DMS 273 treated with DMSO at 0.1 percent for 48 hours (cell line): ENCODE measurements at places on chromosomes 1 and 21.

DNA sequence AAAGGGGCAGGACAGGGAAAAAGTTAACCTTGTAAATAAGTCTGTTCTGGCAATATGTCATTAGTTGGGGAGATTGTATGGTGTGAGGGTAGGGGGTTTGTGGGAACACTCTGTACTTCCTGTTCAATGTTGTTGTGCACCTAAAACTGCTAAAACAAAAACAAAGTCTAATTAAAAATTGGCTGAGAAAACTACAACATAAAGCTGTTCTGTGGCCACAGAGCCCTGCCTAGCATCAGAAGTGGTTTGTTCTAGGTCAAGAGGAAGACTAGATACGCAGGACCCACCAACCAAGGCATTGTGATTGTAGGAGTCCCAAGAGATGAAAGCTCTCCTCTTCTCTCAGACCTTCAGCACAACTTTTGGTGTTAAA is 81.0 kb upstream of the LRRC8D start:
- no peak for DNase-seq

DNA sequence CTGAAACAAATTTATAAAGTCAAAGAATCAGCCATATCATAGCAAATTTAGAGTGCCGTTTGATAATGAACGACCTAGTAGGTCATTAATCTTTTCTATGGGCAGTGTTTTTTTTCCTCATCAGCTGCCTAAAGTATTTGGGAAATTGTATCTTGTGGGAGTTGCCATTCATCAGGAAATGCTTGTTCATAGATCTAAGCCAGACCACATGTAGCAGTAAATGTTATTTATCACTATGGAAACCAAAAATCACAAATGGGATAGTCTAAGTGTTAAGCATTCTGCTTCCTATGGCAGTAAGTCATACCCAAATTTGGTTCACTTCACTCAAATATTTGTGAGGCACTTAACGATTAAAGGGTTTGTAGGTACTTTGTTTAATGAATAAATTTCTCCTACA is 52.9 kb downstream of the LRRC8D start:
- DNase-seq: no peak

GRCh38 chr1:183882335-183883167 is 77.6 kb downstream of the RGL1 start:
- no peak for DNase-seq

- no peak for DNase-seq
Observed at GRCh38 chr1:90044346-90044745, 49.4 kb downstream of the ZNF326 start.

DNA sequence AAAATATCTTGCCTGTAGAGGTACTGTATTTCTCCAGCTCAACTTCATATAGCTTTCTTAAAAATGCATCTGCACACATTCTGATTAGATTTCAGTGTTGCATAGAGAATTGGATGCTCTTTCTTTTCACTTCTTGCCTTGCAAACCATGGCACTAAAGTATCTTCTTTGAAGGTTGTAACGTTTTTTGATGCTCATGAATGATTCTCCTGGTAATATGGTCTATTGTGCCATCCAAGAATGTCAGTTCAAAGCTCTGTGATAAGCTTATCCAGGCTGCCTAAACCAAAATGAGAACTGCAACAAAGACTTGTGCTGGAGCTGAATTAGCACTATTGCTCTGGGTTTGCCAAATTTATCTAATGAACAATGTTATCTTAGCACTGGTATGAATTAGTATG is 1.9 kb downstream of the SGIP1 start:
- DNase-seq: no peak

DNA sequence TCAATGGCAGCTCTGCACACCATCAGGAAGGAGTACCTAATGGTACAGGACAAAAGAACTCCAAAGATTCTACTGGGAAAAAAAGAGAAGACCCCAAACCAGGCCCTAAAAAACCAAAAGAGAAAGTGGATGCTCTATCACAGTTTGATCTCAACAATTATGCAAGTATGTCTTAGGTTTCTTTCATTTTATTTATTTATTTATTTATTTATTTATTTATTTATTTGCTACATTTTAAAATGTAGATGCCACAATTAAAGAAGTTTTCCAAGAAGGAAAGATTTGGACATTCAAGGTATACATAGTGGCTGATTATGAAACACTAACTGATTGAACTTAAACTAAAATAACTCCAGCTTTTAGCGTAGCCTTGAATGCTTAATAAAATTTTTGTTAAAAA is 60.2 kb downstream of the PRRC2C start:
- no peak for DNase-seq

GRCh38 chr1:152115344-152115743 is at the start of gene TCHH:
Gene TCHH, minus strand, starts transcription at chr1:152115444. Its CDS starts 1,364 bp downstream, at chr1:152114080.
- DNase-seq: no peak

DNA sequence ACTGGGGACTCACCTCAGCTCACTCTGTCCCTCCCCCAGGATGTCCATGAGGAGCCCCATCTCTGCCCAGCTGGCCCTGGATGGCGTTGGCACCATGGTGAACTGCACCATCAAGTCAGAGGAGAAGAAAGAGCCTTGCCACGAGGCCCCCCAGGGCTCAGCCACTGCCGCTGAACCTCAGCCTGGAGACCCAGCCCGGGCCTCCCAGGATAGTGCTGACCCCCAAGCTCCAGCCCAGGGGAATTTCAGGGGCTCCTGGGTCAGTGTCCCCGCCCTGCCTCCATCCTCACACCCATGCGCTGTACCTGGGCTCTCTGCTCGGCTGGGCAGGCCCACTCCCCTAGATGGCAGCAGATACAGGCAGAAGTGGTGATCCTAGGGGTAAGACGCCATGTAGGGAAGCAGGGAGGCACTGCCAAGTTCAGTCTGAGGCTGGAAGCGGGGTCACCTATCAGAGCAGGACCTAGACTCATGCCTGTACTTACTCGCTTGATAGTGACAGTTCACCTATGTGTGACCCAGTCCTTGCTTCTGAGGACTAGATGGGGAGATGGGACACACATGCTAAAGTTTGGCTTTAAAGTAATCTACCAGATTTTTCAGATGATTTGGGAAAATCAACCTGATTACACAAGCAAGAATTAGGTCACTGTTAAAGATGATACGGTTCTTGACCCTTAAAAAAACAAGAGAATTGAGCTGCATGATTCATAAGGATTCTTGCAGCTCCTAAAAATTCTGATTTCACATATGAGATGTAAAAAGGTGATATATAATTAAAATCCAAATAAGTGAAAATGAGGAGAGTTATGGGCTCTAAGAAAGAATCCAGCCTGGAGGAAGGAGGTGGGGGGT is 38.7 kb downstream of the ETNK2 start:
- DNase-seq: no peak

DNA sequence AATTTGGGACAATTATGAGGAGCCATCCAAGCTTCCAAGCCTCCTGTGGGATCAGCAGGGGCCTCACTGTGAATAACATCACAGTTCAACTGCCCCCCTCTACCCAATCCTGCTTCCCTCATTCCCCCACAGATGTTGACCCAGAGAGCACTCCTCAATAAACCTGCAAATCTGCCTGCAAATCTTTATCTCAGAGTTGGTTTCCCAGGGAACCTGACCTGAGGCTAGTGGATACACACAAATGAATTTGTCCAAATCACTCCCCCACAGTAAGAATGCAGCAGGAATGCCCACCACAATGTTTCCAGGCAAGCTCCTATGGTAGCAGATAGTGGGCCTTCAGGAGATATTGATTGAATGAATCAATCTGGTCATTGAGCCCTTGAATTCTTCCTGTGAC is 56.4 kb upstream of the HIVEP3 start:
- no peak for DNase-seq

- no peak for DNase-seq
Observed at GRCh38 chr1:233368106-233368788, 40.7 kb downstream of the MAP3K21 start.

- no peak for DNase-seq
Observed at GRCh38 chr1:240413732-240414131, 198.2 kb downstream of the GREM2 start.

- DNase-seq: no peak
Observed at GRCh38 chr1:204126386-204126785, 25.5 kb downstream of the ETNK2 start.

GRCh38 chr1:52032785-52033131 is 852 bp downstream of the KTI12 start:
- no peak for DNase-seq

GRCh38 chr21:16186742-16187141 is 457.0 kb downstream of the USP25 start:
- DNase-seq: no peak

DNA sequence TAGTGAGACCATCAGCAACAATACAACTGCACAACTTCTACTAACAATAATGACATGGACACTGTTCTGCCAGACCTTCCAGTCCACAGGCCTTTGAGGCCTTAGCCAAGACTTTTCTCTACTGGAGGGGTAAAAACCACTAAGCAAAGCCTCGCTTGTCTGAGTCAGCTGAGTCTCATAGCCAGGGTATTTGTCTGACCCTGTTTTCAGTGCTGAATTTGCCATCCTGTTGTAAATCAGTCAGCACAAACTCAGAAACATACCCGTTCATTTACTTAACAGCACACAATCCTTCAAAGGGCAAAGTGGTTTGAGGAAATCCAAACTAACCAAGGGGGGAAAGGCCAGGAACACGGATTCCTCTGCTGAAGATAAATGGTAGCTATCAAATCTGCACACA is 537.8 kb downstream of the SMYD3 start:
- DNase-seq: no peak

DNA sequence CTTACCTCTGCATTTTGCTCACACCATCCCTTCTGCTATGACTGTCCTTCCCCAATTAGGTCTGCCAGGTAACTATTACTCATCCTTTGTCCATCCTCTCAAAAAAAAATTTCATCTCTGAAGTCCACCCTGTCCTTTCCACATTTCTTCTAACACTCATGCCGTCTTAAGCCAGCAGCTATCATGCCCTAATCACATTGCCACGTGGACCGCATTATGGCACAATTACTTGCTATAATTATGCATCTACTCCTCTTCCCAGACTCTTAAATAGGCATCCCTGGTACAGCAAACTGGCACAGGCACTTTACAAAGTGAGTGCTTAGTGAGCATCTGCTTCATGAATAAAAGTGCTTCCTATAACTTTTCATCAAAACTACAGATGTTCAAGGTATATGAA is 295.4 kb upstream of the ESRRG start:
- no peak for DNase-seq

GRCh38 chr21:38651570-38651969 is 153.3 kb upstream of the ERG start:
- DNase-seq: no peak

DNA sequence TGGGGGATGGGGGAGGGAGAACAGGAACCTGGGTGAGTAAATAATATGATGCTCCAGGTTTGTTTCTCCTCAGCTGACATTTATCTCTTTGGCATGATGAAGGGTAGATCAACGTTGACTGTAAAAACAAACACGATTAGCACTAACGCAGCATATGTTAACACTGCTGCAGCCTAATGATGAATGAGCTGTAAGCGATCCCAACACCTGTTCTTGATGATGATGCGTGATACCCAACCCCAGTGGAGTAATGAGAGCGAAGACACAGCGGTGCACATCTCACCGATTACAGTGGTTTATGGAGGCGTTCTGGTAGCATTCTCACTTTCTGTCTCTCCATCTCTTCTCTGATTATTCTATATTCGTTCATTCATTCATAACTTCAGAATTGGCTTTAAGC is 640.4 kb downstream of the USP25 start:
- no peak for DNase-seq

- no peak for DNase-seq
Observed at GRCh38 chr1:184426278-184426674, 39.4 kb downstream of the C1orf21 start.

DNA sequence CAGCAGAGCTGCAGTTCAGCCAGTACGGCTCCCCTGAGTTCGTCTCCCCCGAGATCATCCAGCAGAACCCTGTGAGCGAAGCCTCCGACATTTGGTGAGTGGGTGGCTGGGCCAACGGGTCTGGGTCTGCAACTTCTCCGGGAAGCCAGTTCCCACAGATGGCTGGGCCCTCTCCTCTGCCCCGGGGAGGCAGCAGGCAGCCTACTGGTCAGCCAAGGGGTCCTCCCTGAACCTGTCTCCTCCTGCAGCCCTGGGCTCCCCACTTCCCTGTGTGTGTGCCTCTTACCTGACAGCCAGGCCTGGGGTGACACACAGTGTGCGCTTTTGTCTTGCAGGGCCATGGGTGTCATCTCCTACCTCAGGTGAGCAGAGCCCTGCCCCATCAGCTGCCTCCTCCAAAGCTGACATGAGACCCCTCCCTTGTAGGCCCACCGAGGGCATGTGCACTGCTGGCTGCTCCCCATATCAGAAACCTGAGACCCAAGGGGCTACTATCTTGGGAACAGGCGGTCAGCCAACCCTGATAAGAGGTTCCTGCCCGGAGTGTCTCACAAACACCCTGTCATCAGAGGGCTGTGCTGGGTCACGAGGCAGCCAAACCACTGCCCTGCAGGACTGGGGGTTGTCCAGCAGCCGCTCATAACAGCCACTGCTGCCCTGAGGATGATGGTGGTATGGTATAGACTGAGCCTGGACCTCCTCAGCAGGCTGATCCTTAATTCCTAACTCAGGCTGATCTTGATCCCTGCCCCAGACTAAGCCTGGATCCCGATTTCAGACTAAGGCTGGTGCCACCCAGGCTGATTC is 37.6 kb downstream of the TRIM11 start:
- no peak for DNase-seq

- DNase-seq: no peak
Observed at GRCh38 chr1:109466125-109466451, 258 bp upstream of the SYPL2 start.

GRCh38 chr1:7898962-7899361 is 41.7 kb downstream of the TNFRSF9 start:
- DNase-seq: no peak

DNA sequence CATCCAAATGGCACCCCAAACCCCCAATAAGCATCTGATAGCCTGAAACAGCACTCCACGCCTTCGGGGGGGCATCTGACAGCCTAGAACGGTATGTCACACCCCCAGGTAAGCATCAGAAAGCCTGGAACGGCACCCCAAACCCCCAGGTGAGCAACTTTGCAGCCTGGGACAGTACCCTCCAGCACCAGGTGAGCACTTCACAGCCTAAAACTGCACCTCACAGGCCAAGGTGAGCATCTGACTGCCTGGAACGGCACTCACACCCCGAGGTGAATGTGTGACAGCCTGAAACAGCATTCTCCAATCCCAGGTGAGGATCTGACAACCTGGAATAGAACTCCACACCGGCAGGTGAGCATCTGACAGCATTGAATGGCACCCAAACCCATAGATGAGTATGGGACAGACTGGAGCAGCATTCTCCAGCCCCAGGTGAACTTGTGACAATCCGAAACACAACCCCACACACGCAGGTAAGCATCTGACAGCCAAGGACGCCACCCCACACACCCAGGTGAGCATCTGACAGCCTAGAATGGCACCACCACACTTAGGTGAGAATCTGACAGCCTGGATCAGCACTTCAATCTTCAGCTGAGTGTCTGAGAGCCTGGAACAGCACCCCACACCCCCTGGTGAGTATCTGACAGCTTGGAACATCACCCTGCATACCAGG is 18.3 kb upstream of the MMEL1 start:
- DNase-seq: no peak

GRCh38 chr21:14722841-14723483 is 176.8 kb upstream of the SAMSN1 start:
- DNase-seq: no peak

GRCh38 chr21:41477641-41478318 is 30.2 kb downstream of the TMPRSS2 start:
- no peak for DNase-seq
